ENCODE measurements at places on chromosomes 11 and 22.

GRCh38 chr22:38162881-38163843 is 18.5 kb downstream of the PLA2G6 start:
- DNase-seq: no peak

DNA sequence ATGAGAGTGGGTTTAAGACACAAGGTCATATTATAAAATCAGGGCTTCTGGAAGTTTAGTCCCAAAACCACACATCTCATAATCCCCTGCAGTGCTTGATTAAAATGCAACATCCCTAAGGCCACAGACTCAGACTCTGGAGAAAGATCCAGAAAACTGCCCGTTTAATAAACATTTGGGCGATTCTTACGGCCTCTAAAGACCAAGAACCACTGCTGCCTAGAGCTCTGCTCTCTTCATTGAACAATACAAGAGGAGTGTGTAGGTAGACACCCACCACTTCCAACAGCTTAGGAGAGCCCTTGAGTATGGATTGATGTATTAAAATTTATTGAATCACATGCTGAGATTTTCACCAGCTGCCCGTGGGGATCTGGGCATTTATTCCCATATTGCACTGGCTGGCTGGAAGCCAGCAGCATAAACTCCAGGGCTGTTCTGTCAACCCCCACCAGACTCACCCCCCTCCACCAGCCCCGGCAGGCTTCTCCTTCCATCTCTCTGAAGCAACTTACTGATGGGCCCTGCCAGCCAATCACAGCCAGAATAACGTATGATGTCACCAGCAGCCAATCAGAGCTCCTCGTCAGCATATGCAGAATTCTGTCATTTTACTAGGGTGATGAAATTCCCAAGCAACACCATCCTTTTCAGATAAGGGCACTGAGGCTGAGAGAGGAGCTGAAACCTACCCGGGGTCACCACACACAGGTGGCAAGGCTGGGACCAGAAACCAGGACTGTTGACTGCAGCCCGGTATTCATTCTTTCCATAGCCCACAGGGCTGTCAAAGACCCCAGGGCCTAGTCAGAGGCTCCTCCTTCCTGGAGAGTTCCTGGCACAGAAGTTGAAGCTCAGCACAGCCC is 749 bp upstream of the BEST1 start:
- DNase-seq: peak; percentile 76

GRCh38 chr11:14255238-14255534 is 103.8 kb downstream of the RRAS2 start:
- no peak for DNase-seq

DNA sequence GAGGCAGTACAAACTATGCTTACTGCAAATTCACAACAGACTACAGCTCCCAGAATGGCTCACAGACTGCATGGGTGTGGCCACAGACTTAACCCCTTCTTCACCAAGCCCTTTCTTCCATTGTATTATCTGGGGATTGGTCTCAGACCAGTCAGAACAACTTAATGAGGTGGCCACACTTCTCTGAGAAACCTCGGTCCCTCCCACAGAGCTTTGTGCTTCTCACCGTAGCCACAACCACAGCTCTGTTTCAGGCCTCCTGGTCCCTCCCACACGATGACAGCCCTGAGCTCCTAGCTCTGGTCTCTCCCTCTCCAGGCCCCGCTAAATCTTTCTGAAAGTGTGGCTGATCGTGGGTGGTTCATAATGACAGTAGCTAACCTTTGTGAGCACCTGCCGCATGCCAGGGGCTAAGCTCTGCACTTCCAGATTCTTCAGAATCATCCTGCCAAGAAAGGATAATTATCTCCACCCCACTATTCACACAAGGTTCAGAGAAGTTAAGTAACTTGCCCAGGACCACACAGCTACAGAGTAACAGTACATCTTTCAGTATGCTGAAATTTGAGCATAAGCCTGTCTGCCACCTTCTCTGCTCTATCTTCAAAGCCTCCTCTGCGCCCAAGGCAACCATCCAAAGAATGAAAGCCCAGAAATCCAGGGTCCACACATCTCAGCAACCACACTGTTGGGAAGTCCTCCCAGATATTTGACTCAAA is 5.4 kb downstream of the PDE2A start:
- no peak for DNase-seq

- DNase-seq: no peak
Measured at GRCh38 chr22:38074181-38075104, 9.5 kb downstream of the SLC16A8 start.

- no peak for DNase-seq
Measured at GRCh38 chr11:12508151-12508751, 130.9 kb downstream of the PARVA start.

GRCh38 chr11:10019906-10020682 is 273.9 kb downstream of the SBF2 start:
- no peak for DNase-seq

Measured in NCI-H1417 treated with DMSO at 0.1 percent for 48 hours (cell line).